Suprapubic skin (tissue), 4 donors: ENCODE measurements at places on chromosomes 2 and 18. TPM values are rescaled to one million over a fixed set of nuclear protein-coding genes. Genes with fewer than 3 reads are reported as not detected.

- no peak for DNase-seq
- H3K27ac ChIP-seq = no peak overlapping the region
- H3K36me3 ChIP-seq = no peaks in the 10 kb centered on the region
- no peaks in the 10 kb centered on the region for H3K27me3 ChIP-seq
- H3K4me1 ChIP-seq = no peaks in the 10 kb centered on the region
- no peak overlapping the region for H3K4me3 ChIP-seq
Measured at GRCh38 chr18:54766634-54767033, 61.6 kb upstream of the RAB27B start.

- peak; percentile 47 for DNase-seq
- no peaks in the 10 kb centered on the region for H3K36me3 ChIP-seq
- H3K27ac ChIP-seq = no peak overlapping the region
- no peak overlapping the region for H3K4me3 ChIP-seq
Measured at GRCh38 chr2:109269706-109270504, 140.9 kb downstream of the SH3RF3 start.

DNA sequence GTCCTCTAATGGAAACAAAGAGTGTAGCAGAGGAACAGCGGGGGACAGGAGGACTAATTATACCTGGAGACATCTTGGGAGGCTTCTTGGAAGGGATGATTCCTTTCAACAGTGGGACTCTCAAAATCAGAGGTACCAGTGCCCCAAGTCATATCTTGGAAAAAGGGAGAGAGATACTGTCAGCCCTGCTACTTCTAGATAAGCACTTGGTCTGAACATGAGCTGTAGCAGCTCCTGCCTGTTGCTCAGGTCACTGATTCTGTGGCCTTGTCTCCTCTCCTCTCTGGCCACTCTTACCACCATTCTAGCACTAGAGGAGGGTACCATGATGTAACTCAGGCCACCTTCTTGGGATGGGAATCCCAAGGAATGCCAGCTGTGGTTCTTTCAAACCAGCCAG, 54.5 kb downstream of the MFSD6 start:
- no peak overlapping the region for H3K27ac ChIP-seq
- no peaks in the 10 kb centered on the region for H3K36me3 ChIP-seq
- H3K4me1 ChIP-seq = peaks cover 10% of the 10 kb centered on the region
- no peak overlapping the region for H3K4me3 ChIP-seq
- DNase-seq = no peak

- no peak for DNase-seq
- H3K27me3 ChIP-seq = no peaks in the 10 kb centered on the region
- no peak overlapping the region for H3K27ac ChIP-seq
- H3K36me3 ChIP-seq = no peaks in the 10 kb centered on the region
Measured at GRCh38 chr18:40250236-40250635, 1704.8 kb upstream of the PIK3C3 start.

GRCh38 chr2:233867993-233868532, at the start of gene MSL3B:
Gene MSL3B (minus strand): TSS chr2:233868386.
- peak within 1 kb of the TSS; percentile 50 for H3K4me3 ChIP-seq
- no peak for DNase-seq
- no peak within 1 kb of the TSS for H3K27ac ChIP-seq
- no peaks in the 10 kb centered on the region for H3K36me3 ChIP-seq
- H3K4me1 ChIP-seq = peaks cover 5% of the 10 kb centered on the region

GRCh38 chr2:138223319-138223718, 259.0 kb downstream of the HNMT start:
- no peaks in the 10 kb centered on the region for H3K27me3 ChIP-seq
- H3K27ac ChIP-seq = no peak overlapping the region
- H3K36me3 ChIP-seq = no peaks in the 10 kb centered on the region
- no peaks in the 10 kb centered on the region for H3K4me1 ChIP-seq
- H3K4me3 ChIP-seq = no peak overlapping the region

DNA sequence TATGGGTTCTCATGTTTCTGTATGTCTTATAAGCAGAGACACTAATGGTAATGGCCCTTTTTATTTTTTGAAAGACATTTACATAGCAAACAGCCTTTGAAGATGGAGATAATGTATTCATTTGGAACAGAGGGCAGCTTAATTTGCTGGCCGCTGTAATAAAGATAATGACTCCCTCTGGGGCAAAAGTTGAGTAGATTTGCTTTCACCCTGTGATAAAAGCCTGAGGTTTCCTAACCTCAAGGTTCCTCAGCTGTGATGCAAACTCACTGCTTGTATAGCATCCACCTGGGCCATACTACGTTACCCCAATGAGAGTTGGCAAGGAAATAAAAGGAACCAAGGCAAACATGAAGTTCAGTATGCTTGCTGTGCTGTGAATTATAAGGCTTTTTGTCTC, 54.8 kb downstream of the TEX51 start:
- no peak for DNase-seq
- H3K4me3 ChIP-seq = no peak overlapping the region
- H3K27me3 ChIP-seq = no peaks in the 10 kb centered on the region

The PIKFYVE gene
- total RNA-seq = 55.9 TPM

GRCh38 chr18:51516478-51517038, 319.1 kb upstream of the MEX3C start:
- H3K27me3 ChIP-seq = no peaks in the 10 kb centered on the region
- no peak overlapping the region for H3K4me3 ChIP-seq
- no peak overlapping the region for H3K27ac ChIP-seq
- H3K4me1 ChIP-seq = peaks cover 4% of the 10 kb centered on the region
- no peaks in the 10 kb centered on the region for H3K36me3 ChIP-seq

The GULP1 gene
- 16.2 TPM for total RNA-seq

DNA sequence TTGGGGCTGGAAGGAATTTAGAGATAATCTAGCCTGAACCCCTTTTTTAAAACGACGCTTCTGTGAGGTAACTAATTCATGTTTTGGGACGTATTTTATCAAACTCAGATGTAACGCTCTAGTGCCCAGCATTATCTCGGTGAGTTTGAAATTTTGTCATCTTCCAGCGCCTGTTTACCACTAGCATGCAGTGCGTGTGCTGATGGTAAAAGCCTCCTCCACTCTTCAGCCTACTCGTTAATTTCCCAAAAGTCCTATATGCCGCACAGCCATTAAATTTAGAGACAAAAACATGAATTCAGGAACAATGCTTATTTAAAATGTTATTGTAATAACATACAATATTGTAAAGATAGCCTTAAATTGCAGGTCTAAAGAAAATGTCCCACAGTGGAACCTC, 2.8 kb downstream of the ZCCHC2 start:
- H3K27me3 ChIP-seq = no peaks in the 10 kb centered on the region
- no peak for DNase-seq
- H3K27ac ChIP-seq = peak overlapping the region; percentile 96
- H3K36me3 ChIP-seq = no peaks in the 10 kb centered on the region
- peak overlapping the region; percentile 87 for H3K4me3 ChIP-seq

The APLF gene
- 10.5 TPM for total RNA-seq

DNA sequence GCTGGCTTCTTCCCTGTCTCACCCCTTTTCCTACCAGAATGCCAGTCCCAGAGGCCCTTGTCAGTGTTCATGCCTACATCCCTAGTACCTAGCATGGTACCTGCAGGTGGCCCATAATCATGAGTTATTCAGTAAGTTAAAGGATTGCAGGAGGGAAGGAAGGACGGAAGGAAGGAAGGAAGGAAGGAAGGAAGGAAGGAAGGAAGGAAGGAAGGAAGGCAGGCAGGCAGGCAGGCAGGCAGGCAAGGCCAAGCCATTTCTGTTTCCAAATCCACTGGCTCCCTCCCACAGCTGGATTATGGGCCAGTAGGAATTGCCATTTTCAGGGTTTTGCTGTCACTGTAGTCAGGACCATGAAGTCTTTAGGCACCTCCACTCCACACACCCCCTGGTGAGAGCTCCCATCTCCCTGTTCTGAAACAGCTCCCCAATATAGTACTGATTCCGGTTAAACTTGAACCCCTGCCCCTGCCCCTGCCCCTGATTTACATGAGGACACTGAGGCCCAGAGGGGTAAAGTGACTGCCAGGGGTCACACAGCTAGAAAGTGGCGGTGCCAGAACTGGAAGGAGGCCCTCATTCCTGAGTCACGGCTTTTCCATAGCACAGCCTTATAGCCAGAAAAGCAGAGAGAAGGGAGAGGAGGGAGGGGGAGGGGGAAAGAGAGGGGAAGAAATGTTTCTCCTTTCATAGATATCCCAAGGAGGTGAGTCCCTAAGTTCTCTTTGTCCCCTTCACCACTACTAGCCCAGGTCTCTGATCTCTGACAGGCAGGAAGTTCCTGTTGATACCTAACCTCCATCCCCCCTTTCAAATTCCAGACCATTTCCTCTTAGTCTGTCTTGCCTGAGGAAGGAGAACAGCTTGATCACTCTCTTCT, 12.2 kb upstream of the TNS1 start:
- no peak for DNase-seq
- no peaks in the 10 kb centered on the region for H3K36me3 ChIP-seq
- H3K4me3 ChIP-seq = no peak overlapping the region
- H3K27me3 ChIP-seq = peaks cover 15% of the 10 kb centered on the region
- H3K27ac ChIP-seq = no peak overlapping the region

- no peaks in the 10 kb centered on the region for H3K4me1 ChIP-seq
- no peak overlapping the region for H3K27ac ChIP-seq
- H3K27me3 ChIP-seq = no peaks in the 10 kb centered on the region
- H3K4me3 ChIP-seq = no peak overlapping the region
- no peak for DNase-seq
Measured at GRCh38 chr2:56118474-56118873, 65.3 kb upstream of the CCDC85A start.

The HOXD12 gene
- not detected for total RNA-seq

GRCh38 chr18:25737710-25738311, 352.6 kb downstream of the SS18 start:
- no peak for DNase-seq
- no peaks in the 10 kb centered on the region for H3K4me1 ChIP-seq
- peaks cover 2% of the 10 kb centered on the region for H3K27me3 ChIP-seq

DNA sequence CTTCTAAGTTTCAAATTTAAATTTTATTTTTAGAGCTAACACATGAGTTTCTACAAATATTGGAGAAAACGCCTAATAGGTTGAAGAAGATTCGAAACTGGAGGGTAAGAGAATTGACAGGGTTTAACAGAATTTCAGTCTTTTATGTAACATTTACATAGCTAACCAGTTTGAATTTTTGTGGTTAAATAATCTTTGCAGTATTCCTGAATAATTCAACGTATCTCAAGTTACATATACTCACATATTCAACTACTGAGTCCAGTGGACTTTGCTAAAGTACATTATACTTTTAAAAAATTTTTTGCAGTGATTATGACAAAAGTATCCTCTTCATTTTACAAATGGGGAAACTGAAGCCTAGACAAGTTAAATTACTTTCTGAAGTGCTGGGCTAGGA, 34.0 kb downstream of the CCNT2 start:
- peaks cover 77% of the 10 kb centered on the region for H3K36me3 ChIP-seq
- no peak overlapping the region for H3K4me3 ChIP-seq
- H3K27me3 ChIP-seq = no peaks in the 10 kb centered on the region
- no peaks in the 10 kb centered on the region for H3K4me1 ChIP-seq

The GPR75 gene
- 4.5 TPM for total RNA-seq

The DES gene
- 100 TPM for total RNA-seq

DNA sequence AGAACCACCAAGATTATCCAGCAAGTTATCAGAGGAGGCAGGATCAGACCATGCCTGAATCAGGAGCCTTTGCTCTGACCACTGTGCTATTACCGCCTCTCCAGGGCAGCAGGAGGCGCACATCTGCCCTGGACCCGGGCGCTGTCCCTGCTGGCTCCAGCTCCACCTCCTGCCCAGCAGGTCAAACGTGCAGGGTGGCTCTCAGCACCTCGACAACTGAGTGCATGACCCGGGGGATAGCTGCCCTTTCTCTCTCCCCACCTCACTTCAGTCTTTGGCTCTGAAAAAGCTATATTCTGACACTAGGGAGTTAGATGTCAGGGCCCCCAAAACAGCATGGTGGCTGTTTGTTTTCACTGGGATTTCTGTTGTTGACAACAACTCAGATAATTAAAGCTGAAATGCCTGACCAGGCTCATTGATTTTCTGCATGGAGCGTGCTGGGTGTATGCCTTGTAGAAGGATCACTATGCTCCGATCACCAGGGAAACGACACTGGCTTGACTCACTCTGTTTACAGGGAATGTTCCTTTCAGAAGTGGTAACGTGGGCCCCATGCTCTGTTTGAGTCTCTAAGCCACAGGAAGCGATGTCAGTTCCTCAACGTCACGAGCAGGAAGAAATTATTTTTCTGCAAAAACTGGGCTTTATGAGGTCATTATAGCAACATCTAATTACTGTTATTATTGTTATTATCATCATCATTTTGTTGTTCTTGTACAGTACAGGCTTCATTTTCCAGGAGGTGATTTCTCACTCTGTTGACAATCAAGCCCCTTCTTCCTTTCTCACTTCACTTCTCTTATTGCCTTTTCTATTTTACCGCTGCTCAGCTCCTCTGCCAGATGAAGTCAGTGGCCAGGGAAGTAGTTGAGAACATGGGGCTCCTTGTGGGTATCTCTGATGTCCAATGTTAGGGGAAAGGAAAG, 125.6 kb downstream of the PLB1 start:
- peak overlapping the region; percentile 90 for H3K27ac ChIP-seq
- no peak overlapping the region for H3K4me3 ChIP-seq
- no peaks in the 10 kb centered on the region for H3K27me3 ChIP-seq
- peaks cover 48% of the 10 kb centered on the region for H3K4me1 ChIP-seq

- H3K27me3 ChIP-seq = no peaks in the 10 kb centered on the region
- H3K4me1 ChIP-seq = no peaks in the 10 kb centered on the region
- H3K4me3 ChIP-seq = no peak overlapping the region
- no peaks in the 10 kb centered on the region for H3K36me3 ChIP-seq
- no peak overlapping the region for H3K27ac ChIP-seq
Measured at GRCh38 chr2:62727259-62727867, 21.9 kb downstream of the EHBP1 start.

The ALPI gene
- total RNA-seq = not detected

DNA sequence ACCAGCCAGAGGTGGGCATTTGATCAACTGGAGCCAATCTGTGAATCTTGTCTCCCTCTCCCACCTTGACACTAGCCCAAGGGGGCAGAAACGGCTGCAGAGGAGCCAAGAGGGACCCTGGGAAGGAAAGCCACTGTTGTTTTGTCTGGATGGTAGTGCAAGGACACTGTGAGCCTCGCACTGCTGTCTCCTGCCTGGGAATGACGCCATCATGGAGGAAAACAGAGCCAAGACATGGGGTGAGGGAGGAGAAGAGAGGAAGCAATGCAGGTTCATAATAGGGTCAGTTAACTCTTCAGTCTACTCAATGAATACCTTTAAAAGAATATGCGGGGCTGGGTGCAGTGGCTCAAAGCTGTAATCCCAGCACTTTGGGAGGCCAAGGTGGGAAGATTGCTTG, 231.1 kb upstream of the AGAP1 start:
- H3K4me1 ChIP-seq = peaks cover 9% of the 10 kb centered on the region
- no peak for DNase-seq
- no peak overlapping the region for H3K27ac ChIP-seq

DNA sequence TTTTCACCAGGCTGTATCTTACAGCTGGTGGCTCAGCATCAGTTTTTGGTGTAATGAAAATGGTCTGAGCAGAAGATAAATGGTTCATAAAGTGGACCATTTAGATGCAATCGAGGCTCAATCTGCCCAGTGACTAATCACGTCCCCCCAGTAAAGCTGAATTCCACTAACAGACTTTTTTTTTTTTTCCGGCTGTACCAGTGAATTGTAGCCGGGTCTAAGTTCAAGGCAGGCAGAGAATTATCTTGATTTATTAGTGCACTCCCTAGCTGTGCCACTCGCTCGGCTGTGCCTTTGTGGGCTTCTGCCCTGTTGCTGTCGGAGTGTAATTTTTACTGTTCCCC, 215.1 kb upstream of the POU3F3 start:
- no peaks in the 10 kb centered on the region for H3K36me3 ChIP-seq
- no peaks in the 10 kb centered on the region for H3K4me1 ChIP-seq
- H3K27ac ChIP-seq = no peak overlapping the region
- no peak for DNase-seq
- H3K4me3 ChIP-seq = no peak overlapping the region
- no peaks in the 10 kb centered on the region for H3K27me3 ChIP-seq

The TUBA3D gene
- total RNA-seq = not detected
